ENCODE measurements at places on chromosomes 2 and 18.

GRCh38 chr2:75596784-75597183 is 36.0 kb upstream of the EVA1A start:
- DNase-seq: peak; percentile 93

GRCh38 chr2:207511851-207512250 is 17.9 kb upstream of the CREB1 start:
- DNase-seq: no peak

GRCh38 chr2:75612862-75613243 is 33.7 kb upstream of the MRPL19 start:
- DNase-seq: no peak

GRCh38 chr18:67241299-67241698 is 275.2 kb downstream of the DSEL start:
- DNase-seq: no peak

DNA sequence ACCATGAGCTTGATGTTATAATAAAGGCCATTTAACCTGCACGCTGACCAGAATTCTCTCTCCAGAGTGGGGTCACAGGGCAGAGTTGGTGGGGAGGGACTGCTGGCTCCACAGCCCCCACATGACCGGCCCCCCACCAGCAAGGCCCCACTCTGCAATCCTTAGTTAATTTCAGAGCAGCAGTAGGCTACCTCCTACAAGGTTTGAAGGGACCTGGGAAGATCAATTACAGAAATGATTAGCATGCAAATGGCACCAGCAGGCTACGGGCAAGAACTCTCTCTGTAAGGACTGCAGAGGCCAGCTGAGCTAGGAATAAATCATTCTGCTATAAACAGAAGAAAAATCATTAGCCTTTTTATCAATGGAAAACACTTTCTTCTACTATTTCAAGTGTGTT is 135.3 kb downstream of the C1D start:
- DNase-seq: no peak

DNA sequence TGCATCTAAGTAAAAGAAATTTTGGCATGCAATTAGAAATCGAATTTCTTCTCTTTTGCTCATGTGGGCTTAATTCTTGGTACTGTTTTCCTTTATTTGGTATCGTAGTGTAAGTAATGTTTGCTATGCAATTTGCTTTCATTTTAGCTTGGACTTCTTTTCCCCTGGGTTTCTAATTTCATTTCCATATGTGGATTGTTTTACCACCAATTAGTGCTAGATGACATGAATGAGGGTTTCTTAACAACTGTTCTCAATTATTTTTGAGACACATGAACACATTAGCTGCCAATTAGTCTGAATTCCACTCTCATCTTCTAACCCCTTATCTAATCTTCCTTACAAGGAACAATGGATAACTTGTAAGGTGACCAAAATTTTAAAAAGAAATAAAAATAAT is 1047.2 kb upstream of the PIK3C3 start:
- no peak for DNase-seq

- no peak for DNase-seq
These were observed 262.2 kb upstream of the ZNF521 start for GRCh38 chr18:25614168-25614567.

- no peak for DNase-seq
These were observed 27.2 kb upstream of the GALR1 start for GRCh38 chr18:77222464-77222863.

- DNase-seq: no peak
These were observed 29.5 kb upstream of the IL1R2 start for GRCh38 chr2:101962309-101962708.

GRCh38 chr2:152718909-152719645 is 657 bp downstream of the ARL6IP6 start:
- DNase-seq: peak; percentile 81

DNA sequence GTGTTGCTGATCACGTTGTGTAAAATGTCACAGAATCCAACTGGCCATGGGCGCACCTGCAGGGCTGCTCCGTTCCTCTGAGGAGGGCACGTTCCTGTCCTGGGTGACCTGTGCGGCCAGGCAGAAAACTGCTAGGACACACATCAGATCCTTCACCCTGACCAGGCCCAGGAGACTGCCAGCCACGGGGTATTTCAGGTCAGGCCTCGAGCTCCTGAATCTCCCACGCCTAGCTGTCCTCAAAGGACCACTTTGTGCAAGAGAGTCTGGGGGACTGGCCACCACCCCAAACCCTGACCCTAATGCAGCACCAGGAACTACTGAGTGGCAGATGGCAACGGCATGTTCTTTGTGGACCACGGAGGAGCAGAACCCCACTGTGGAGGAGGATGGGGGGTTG is 11.1 kb downstream of the PRLH start:
- no peak for DNase-seq

DNA sequence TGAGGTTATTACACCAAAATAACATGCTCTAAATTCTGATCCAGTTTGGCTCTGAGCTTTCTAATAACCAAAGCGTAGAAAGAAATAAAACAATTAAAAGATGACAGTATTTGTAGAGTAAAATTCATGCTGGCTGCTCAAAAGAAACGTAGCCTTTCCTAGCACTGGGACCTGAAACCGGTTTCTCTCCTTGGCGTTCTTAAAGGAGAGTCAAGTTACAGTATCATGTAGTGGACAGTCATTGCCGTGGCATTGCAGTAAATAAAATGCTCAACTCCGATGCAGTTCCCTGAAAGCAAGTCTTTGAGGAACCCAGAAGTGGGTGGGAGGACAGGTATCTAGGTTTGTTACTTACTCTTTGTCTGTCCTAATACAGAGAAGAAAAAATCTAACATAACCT is 52.7 kb upstream of the ITM2C start:
- DNase-seq: no peak

DNA sequence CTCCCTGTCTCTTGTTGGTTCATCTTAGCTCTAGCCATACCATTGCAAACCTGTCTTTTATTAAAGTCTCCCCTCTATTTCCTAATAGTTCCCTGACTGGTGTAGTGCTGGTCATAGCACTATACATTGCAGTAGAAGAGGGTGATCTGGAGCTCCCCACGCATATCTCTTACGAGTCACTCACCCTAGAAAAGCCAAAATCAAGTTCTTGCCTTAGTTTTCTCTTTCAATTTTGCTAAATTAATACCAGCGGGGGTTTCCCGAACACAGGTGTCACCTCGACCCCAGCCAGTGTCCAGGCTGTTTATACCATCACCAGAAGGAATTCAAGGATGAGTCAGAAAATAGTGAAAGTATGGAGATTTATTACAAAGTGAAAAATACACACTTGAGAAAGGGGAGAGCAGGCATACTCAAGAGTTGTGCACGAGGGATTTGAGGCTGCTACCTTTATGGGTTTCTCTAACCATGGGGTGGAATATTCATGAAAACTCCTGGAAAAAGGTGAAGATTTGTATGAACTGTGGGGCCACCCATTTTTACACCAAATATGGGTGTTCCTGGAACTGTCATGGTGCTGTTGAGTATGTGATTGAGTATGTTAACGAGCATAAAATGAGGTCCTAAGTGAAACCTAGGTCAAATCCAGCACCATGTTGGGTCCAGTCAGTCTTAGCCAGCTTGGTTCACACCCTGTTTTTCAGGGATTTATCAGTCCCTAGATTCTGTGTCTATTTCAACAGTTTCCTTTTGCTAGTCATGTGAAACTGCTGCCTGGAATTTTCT is 20.2 kb downstream of the PROKR1 start:
- no peak for DNase-seq

DNA sequence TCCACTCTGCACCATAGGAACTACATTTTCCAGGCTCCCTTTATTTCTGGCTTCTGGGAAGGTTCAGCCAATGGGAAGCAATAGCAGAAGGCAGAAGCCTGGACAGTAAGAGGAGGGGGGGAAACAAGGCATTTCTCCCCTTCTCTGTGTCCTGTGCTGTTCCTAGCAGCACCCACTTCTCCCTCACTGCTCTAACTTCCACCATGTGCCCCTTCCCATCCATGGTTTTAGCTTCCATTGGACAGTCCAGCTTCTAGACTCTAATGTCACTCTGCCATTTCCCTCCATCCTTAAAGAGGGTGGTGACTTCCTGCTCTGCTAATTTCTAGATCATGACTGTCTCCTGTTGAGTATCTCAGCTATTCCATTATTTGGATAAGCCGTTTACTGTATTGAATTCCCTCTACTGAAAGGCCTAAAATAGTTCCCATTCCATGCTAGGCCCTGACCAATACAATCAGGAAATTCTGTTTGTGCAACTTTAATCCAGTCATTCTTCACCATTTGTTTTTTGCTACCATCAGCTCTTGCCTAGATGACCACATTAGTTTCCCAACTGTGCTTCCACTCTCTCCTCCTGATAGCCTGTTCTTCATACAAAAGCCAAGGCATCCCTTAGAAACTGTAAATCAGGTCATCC is 20.8 kb upstream of the LYPD1 start:
- DNase-seq: no peak

DNA sequence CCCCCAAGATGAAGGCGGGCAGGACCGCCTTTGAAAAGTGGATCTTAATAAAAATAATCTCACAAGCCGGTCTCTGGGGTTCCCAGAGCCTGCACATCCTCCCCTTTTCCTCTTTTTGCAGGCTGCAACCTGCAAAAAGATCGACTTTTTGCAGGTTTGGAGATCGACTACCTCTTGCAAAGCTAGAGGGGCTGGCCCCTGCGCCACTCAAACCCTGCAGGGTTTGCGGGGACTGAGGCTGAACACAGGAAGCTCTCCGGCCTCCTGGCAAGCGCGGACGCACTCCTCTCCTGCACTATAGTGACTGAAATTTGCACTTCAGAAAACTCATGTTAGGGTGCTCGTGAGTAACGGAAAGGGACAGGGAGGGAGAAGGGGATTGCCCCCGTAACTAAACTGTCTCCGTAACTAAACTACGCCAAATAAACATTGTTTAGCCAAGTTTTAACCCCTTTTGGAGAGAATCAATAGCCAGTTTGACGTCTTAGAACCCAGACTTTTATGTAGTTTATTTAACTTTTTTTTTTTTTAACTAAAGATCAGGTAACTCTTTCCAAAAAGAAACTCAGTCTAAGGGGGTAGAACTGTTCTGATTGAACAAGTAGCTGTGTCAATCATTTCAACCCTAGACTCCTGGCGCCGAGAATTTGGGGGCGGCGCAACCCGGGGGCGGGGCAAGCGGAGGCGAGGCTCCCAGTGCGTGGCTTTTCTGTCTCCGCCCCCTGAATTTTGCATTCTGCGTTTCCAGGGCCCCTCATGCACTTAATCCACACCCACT is 2.5 kb downstream of the IGFBP5 start:
- peak; percentile 65 for DNase-seq

GRCh38 chr2:127381762-127382161 is 6.0 kb downstream of the MAP3K2 start:
- DNase-seq: no peak

DNA sequence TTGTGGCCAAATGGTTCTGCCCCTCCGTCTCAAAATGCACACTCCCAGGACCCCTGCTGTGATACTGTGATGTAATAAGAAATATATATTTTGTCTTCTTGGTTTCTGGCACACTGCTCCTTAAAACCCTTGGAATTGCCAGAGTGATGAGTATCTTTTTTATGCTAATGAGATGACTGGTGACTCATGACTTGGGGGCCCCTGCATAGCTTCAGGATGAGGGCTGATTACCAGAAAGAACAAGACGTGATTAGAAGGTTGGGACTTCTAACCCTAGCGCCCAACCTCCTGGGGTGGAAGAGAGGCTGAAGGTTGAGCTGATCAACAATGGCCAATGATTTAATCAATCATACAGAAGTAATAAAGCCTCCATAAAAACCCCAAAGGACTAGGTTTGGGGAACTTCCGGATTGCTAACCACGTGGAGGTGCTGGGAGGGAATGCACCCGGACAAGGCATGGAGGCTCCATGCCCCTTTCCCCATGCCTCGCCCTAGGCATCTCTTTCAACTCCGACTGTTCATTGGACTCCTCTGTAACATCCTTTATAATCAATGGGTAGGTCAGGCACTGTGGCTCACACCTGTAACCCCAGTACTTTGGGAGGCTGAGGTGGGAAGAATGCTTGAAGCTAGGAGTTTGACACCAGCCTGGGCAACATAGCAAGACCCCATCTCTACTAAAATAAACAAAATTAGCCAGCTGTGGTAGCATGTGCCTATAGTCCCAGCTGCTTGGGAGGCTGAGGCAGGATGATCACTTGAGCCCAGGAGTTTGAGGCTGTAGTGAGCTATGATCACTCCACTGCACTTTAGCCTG is 89.1 kb downstream of the HS1BP3 start:
- DNase-seq: peak; percentile 57

DNA sequence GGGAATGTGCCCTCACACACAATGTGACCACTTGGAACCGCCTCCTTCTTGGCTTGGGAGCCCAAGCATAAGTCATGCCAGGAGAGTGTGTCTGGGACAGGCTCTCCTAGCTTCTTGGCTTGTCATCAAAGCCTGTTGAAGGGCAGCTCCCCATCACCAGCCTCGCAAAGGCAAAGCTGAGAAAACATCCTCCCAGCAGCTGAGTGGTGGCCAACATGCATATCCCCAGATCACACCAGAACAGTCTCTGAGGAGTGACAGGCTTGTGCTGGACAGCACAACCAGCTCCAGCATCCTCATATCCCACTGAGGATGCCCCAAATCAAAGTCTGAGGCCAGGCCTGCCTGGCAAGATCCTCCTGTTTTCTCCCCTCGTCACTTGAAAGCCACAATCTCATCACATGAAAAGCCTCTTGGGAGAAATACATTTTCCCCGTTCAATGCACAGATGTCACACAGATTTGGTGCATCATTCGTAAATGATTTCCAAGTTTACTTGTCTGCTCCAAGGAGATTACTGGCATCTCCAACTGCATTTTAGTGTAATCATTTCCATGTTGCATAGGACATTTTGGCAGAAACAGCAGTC is 269.3 kb downstream of the TTC32 start:
- no peak for DNase-seq

- no peak for DNase-seq
These were observed 646.7 kb upstream of the ZNF804A start for GRCh38 chr2:183951630-183952029.

DNA sequence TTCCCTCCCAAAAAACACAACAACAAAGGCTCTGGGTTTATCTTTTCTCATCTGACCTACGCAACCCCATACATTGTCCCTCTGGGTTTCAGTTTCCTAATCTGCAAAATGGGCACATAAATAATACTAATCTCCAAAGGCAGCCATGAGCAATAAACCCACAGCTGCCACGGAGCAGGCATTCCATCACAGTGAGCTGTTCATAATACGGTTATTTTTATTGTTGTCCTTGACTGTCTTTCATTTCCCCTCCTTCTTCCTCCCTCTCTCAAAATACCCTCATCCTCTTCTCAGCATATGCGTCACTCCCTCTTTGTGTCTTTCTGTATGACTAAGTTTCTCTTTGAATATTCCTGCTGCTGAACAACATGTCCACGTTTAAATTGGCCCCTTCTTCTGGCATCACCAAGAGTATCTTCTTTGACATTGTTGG is 129.8 kb upstream of the CAB39 start:
- DNase-seq: no peak

DNA sequence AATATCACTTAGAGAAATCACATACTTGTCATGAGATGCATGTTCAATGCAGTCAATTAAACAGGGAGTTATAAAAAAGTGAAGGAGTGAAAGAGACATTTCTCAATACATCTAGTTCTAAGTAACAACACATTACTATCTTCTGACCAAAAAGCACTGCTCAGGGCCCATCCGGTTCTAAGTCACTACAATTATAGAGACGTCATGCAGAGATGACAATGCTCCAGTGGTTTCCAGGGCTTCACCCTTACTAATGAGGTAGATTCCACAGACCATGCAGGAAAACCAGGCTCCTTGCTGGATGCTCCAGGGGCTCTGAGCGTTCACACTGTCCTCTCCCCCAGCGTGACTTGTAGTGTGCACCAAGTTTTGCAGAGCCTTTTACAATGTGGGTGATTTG is 88.0 kb downstream of the FTCDNL1 start:
- DNase-seq: no peak

- DNase-seq: peak; percentile 57
These were observed 545.0 kb upstream of the ZNF804A start for GRCh38 chr2:184053326-184053725.

GRCh38 chr2:104790901-104791495 is 62.9 kb upstream of the POU3F3 start:
- DNase-seq: no peak

All from Caki2 (cell line).